ENCODE measurements at places on chromosomes 4 and X. TPM values are rescaled to one million over a fixed set of nuclear protein-coding genes. Genes with fewer than 3 reads are reported as not detected.

- DNase-seq: no peak
Measured at GRCh38 chrX:113651306-113651705, 810.7 kb upstream of the AMOT start.

- no peak for DNase-seq
Measured at GRCh38 chrX:107766470-107767150, 9.0 kb downstream of the TSC22D3 start.

GRCh38 chrX:135596495-135596894 lies 76.0 kb downstream of the INTS6L start:
- DNase-seq: peak; percentile 36

The GSX2 gene
- not detected for polyA plus RNA-seq
